ENCODE measurements at places on chromosomes 1 and 21.

DNA sequence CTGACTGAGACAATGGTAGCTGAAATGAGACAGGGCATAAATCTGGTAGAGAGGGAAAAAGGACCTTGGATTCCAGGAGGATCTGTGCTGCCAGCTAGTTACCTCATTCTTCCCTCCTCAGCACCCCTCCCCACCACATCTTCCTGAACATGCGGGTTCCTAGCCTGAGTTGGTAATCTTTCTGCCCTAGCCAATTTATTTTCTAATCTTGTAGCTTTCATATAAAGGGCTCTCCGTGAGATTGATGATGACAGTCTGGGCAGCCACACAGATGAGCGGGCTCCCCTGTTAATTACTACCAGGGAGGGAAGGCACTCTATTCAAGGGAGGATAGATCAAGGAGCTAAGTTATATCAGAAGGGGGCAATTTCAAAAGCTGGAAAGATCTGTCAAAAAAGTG lies 20.2 kb downstream of the ARHGEF11 start:
- no peak for DNase-seq

- no peak for DNase-seq
These were observed 26.9 kb upstream of the ECE1 start for GRCh38 chr1:21317035-21317689.

GRCh38 chr1:214354440-214355148 lies 73.6 kb downstream of the SMYD2 start:
- no peak for DNase-seq

- no peak for DNase-seq
These were observed 131.8 kb downstream of the CCDC185 start for GRCh38 chr1:223524930-223525451.

GRCh38 chr1:6672558-6672957 lies 29.1 kb downstream of the DNAJC11 start:
- DNase-seq, result no peak

DNA sequence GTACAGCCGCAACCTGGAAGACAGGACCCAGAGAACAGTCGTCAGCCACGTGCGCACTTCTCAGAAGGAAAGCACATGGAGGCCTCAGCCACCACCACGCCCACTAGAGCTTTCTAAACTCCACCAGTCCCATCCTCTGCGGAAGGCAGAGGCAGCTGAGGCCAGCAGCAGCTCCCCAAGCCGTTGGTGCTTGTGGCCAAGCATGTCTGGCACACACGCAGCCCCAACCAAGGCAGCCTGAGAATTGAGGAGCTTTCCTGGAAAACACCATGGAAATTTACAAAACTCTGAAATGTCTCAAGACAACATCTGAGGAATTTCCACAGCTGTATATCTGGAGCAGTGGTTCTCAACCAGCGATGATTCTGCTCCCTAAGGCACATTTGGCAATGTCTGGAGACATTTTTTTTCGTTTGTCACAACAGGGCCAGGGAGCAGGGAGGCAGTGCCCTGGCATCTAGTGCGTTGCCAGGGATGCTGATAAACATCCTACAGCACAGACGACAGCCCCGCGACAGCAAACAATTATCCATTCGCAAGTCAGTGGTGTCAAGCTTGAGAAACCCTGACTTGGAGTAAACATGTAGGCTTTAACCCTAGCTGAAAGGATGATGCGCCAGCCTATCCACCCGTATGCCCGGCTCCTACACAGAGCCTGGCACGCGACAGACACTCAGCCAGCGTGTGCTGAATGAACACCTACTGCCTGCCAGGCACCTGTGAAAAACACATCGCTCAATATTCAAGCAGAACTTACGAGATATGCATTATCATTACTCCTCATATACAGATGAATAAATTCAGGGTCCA lies 24.7 kb downstream of the NPHP4 start:
- DNase-seq, result no peak

DNA sequence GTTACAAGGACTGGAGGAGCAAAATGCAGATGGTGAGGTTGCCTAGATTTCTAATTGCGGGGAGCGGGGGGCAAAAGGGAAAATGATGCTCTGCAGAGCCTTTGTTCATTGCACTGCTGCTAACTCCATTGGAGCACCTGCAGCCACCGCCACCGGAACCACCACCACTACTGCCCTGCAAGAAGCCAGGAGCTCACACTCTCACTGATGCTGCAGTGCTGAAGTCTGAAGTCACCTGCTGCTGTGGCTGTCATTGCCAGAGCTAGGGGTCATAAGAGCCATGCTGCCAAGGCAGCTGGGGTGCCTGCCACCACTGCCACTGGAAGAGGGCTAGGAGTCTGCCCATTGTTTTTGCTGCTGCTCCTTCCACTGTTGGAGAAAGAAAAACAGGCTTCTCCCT lies 7.3 kb upstream of the HPCAL4 start:
- DNase-seq, result no peak

GRCh38 chr1:198291036-198291435 lies 134.2 kb downstream of the NEK7 start:
- no peak for DNase-seq

- DNase-seq, result no peak
These were observed 68.8 kb upstream of the SSX2IP start for GRCh38 chr1:84758968-84759491.

DNA sequence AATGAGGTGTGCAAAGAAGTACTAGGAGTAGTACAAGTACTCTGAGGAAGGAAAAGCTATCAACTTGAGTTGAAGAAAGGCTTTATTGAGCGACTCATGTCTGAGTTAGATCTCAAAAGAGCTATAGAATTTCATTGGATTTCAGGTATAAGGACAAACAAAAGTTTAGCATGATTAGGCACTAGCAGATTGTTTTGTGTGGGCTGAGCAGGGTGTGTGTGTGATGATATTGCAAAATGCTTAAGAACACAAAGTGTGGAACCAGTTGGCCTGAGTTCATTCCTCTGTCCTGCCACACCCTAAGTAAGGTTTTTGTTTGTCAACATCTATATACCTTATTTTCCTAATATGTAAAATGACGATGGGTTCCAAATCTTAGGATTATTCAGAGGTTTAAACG lies 158.9 kb downstream of the KCNK2 start:
- no peak for DNase-seq

GRCh38 chr1:29896791-29897714 lies 660.7 kb downstream of the PTPRU start:
- no peak for DNase-seq

DNA sequence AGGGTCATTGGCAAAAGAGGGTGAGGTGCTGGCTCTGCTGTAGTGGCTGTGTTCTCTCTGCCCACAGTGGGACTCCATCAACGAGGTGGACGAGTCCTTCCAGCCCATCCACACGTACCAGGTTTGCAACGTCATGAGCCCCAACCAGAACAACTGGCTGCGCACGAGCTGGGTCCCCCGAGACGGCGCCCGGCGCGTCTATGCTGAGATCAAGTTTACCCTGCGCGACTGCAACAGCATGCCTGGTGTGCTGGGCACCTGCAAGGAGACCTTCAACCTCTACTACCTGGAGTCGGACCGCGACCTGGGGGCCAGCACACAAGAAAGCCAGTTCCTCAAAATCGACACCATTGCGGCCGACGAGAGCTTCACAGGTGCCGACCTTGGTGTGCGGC lies 12.9 kb downstream of the EPHA8 start:
- DNase-seq, result no peak

- no peak for DNase-seq
These were observed 135.6 kb downstream of the GPATCH2 start for GRCh38 chr1:217495249-217495648.

DNA sequence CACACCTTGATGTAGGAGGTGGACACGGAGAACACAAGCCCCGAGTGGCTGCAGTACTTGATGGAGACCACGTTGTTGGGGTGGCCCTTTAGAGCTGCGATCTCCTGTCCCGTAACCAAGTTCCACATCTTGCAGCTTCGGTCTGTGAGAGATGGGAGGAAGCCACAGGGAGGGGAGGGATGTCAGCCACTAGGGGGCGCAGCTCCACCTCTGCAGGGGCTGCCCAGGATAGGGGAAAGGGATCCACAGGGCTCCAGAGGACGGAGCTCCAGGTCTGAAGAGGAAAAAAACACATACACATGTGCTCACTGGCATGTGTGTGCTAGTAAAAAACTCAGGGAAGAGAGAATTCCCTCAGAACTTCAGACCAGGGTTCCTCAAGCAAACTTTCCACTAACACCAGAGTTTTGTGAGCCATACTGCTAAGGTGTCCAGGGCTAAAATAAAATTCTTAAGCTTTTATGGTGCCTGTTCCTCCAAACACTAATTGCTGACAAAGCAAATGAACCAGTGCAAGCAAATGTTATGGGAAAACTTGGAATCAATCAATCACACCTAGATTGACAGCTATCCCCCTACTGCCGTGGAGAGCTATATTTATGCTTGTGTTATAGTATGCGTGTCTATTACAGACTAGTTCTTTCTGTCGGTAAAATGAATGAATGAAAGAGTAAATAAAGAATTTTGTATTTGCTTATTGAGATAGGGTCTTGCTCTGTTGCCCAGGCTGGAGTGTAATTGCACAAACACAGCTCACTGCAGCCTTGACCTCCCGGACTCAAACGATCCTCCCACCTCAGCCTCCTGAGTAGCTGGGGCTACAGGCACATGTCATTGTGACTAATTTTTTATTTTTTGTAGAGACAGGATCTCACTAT lies 43.7 kb downstream of the KIF21B start:
- peak; percentile 77 for DNase-seq

DNA sequence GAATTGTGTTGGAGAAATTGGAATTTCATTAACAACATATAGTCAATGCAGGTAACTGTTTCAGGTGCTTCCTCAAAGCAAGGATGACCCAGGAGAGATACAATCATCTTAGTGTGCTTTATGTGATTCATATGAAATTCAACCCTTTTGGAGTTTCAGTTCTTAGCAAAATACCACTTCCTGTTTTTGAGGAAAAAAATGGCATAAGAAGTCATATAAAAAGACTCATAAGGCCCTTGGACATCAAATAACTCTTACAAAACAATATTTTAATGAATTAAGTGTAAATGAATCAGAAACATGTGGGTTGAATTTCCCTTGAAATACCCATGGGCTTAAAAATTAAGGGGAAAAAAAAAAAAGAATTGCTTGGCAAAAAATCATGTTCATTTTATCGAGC lies 926.6 kb downstream of the LTN1 start:
- DNase-seq, result no peak

- no peak for DNase-seq
These were observed 11.6 kb downstream of the STYXL2 start for GRCh38 chr1:167105271-167106118.

GRCh38 chr21:41817877-41818855 lies 51.3 kb upstream of the RIPK4 start:
- no peak for DNase-seq

GRCh38 chr1:228387321-228387720 lies 19.3 kb downstream of the TRIM11 start:
- no peak for DNase-seq

Data from CD4-positive, alpha-beta T cell (primary cell).